ENCODE measurements at places on chromosomes 13 and 19.

- no peak for DNase-seq
These were observed 18.3 kb downstream of the UQCRFS1 start for GRCh38 chr19:29194658-29195057.

GRCh38 chr13:24652359-24652758, 27.8 kb upstream of the ATP12A start:
- no peak for DNase-seq

DNA sequence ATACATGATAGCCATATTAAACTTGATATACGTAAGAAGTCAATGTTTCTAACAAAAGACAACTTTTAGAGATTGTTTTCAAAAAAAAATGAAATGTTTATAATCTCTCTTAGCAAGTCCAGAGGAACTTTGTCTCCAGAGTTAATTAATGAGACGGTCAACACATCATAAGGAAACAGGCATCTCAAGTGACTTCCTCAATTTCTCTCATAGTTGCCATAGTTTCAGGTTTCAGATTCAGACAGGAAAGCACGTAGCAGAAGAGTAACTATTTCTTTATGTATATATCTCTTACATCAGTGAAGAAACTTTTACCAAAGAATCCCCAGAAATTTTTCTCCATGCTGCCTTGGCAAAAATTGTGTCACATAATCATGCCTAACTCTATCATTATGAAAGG, 159.6 kb upstream of the ATXN8OS start:
- DNase-seq = no peak

DNA sequence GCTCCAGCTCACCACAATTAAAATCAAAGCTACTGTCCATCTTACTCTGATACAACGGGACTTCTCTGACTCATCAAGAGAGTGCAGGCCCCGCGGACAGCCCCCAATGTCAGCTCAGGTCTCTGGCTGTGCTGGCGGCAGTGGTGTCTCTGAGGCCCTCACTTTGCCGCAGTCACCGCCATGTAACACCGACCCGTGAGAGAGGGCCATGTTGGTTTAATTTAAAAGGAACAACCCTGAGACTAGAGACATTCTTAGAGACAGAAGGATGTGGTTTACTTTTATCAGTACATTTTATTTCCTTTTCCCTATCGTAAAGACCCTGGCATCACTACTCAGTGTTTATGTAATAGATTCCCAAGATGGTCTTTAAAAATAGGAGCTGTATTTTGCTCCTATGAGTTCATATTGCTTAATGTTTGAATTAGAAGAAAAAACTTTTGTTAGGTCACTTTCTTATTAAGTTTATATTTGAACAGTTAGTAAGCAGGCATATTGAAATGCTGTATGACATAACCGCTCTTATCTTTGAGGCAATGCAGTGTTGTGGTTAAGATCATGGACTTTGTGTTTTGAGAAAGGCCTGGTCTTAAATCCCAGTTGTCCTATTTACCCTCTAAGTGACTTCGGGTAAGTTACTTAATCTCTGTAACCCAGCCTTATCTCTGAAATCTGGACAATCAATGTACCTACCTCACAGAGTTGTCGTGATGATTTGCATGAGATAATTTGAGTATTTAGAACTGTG, 23.4 kb downstream of the DGKH start:
- DNase-seq = no peak

DNA sequence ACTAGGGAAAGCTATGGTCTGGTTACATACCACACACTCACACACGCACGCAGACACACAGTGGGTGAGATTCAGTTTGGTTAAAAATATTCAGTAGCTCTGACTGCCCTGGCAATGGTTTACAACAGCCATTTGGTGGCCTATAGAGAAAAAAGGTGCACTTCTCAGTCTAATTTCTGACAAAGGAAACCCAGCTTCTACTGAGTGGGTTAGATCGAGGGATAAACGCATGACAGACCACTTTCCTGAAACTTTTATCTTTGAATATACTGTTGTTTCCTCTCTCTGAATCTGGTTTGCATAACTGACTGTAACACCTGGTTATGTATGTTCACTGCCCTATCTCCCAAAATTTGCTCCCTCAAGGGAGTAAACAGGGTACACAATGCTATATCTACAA, 2.5 kb downstream of the LIG4 start:
- no peak for DNase-seq

DNA sequence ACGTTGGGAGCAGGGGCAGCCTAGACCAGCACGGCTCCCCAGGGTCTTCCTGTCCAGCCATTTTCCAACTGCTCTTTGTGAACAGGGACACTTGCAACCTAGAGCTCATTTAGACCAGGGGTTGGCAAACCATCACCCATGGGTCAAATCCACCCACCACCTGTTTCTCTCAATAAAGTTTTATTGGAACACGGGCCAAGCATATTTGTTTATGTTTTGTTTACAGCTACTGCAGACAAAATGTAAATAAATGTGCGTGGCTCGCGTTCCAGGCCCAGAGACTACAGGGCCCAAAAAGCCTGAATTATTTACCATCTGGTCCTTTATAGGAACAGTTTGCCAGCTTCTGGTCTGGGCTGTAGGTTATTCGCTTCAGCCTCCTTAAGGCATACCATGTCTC, 13.3 kb upstream of the EMC10 start:
- no peak for DNase-seq

GRCh38 chr13:75873494-75873893, 237.4 kb downstream of the LMO7 start:
- no peak for DNase-seq

GRCh38 chr13:67355812-67356476, 125.8 kb upstream of the PCDH9 start:
- no peak for DNase-seq

- DNase-seq = no peak
These were observed 82.5 kb downstream of the KLF5 start for GRCh38 chr13:73141292-73141771.

DNA sequence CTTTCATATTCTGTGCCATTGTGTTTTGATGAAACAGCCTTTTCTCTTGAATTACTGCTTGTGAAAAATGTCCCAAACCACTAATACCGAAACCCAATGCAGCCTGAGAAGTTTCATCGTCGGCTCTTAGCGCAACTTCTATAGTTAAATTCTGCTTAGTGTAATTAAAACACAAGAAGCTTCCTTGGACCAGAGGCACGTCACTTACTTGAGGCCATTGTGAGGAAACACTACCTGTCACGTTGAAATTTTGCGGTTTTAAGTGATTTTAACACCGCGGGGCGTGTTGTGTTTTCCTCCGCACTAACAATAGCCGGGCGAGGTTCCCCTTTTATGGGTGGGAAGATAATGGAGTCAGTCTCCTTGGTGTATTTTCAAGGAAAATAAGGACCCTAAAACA, 70.9 kb downstream of the GGACT start:
- DNase-seq = no peak

DNA sequence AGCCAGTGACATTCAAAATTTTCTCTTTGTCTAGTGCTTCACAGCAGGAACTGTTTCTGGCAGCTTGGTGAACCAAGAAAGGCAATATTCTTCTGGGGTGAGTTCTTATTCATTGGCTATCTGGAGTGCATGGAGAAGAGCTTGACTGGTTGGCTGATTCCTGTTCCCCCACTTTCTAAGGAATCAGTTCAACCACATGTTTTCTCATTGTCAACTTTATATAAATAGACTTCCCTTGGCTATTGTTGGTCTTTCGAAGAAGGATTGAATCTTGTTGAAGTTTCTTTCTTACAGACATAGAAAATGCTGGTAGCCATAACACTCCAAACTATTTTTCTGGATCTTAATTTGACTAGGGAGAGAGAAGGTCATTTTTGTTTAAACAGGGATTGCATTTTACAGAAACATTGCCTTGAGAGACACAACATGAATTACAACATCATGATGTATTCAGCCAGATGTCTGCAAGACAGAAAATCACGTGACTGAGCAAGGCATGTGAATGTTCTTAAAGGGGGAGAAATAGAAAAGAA, 85.2 kb downstream of the EDNRB start:
- DNase-seq = peak; percentile 11

DNA sequence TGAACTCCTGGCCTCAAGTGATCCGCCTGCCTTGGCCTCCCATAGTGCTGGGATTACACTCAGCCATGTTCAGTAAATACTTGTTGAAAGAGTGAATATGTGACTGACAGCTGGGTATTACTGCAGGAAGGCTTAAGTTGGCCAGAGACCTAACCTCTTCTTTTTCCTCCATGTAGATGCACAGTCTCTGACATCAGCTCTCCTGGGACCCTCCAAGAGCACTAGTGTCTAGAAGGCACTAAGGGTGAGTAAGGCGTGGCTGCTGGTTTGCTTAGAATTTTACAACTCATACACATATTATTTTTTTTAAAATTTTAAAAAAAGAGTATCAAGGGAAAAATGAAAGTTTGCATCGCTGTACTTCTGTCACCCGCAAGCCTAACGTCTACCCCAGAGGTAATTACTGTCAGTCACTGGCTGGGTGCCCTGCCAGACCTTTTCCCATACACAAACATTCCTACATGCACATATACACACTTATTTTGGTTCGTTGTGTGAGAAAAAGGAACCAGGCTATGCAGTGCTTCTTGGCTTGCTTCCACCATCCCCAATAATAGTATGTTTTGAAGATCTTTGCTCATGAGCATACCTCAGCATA, 122.0 kb downstream of the SIPA1L3 start:
- DNase-seq = no peak

DNA sequence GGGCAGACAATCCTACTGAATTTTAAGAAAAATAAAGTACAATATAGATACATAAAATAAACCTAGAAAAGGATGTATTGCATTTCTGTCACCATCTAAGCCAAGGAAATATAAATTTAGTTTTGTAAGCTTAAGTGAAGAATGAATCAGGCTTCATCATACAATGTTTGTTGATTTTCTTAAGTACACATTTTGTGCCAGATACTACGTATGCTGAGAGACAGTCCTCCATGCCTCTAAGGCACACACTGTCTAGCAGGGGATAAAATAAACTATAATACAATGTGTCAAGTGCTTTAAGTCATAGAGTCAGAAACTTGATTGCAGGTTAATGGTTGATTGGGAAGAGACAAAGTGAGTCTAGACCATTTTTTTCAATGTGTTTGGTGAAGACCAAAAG, 465.7 kb downstream of the TBC1D4 start:
- no peak for DNase-seq

DNA sequence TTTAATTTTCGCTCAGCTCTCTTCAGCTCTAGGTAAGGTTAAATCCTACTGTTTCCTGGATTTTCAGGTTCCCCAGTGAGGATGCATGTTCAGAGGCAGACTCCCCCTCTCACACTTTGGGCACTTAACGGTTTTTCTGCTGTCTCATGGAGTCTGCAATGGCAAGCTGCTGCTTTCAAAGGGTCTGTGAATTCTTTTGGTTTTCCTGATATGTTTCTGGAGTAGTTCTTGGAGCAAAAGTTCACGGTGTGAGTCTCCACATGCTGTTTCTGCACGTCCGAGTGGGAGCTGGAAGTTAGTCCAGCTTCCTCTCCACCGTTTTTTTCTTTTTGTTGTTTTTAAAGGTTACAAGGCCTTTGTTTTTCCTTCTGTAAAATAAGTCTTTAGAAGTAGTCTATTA, 35.4 kb downstream of the DNAJC15 start:
- no peak for DNase-seq

- no peak for DNase-seq
These were observed 1.1 kb downstream of the FKBP8 start for GRCh38 chr19:18541992-18542940.

DNA sequence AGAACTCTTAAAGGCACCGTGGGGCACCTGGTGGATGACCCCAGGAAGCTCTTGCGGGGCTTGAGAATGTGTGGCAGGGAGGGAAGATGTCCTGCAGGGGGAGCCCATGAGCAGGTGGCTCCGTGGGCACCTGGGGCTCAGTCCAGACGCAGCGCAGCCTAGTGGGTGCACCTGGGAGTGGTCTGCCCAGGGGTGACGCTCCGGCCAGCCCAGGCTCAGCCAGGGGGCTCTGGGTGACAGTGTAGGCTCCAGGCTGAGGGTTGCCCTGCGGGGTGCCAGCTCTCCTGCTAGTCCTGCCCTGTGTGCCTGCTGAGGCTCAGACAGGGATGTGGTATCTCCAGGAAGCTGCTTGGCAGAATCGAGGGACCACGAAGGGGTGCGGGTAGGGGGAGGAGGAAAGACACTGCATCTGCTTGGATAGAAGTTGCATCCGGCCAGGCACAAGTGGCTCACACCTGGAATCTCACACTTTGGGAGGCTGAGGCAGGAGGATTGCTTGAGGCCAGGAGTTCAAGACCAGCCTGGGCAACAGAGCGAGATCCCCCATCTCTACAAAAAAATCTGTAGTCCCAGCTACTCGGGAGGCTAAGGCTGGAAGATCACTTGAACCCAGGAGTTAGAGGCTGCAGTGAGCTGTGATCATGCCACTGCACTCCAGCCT, 15.0 kb upstream of the PGLS start:
- DNase-seq = no peak

GRCh38 chr13:48000559-48001113, 437 bp downstream of the SUCLA2 start:
- DNase-seq = peak; percentile 13

DNA sequence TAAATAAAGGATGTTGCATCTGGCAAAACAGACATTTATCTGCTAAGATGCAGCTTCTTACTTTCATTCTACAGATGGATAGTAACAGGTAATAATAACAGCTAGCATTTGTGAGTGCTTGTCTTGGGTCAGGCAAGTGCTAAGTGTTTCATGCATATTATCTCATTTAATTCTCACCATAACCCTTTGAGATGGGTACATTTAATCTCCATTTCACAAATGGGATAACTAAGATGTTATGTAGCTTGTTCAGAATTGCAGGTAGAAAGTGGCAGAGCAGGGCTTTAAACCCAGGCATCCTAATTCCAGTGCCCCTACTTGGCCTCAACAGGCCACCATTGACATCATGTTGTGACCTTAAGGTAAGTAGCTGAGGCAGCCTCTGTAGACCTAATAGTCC, 69.8 kb downstream of the LMO7 start:
- DNase-seq = no peak

DNA sequence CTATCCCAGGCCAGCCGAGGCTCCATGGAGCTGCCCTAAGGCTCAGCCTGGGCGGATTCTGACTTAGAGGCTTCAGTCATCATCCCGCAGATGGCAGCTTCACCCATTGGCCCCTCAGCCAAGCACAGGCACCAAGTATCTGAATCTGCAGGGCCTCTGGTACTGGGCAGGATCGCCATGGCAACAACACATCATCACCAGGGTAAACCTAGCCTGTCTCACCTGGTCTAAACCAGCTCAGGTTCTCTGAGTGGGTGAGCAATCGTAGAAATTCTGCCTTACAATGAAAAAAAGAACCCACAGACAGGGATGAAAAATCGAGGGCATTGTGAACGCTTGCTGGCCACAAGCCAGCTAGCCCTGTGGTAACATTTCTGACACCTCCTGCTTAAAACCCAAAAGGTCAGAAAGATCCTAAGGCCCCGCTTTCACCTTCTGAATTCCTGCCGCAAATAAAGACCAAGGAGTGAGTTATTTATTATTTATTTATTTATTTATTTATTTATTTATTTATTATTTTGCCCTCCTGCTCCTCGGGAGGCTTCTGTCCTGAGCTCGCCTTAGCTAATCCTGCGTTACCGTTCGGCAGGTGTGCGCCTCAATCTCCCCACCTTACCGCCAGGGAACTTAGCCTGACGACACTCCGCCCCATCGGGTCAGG, 12.0 kb upstream of the CEACAM21 start:
- no peak for DNase-seq

GRCh38 chr19:34364462-34364829, 550 bp upstream of the GPI start:
- DNase-seq = no peak

GRCh38 chr19:56350416-56351045, 35.9 kb upstream of the ZSCAN5A start:
- DNase-seq = peak; percentile 65

All from left kidney (tissue), 8 donors.